ENCODE measurements at places on chromosomes 3 and 15.

DNA sequence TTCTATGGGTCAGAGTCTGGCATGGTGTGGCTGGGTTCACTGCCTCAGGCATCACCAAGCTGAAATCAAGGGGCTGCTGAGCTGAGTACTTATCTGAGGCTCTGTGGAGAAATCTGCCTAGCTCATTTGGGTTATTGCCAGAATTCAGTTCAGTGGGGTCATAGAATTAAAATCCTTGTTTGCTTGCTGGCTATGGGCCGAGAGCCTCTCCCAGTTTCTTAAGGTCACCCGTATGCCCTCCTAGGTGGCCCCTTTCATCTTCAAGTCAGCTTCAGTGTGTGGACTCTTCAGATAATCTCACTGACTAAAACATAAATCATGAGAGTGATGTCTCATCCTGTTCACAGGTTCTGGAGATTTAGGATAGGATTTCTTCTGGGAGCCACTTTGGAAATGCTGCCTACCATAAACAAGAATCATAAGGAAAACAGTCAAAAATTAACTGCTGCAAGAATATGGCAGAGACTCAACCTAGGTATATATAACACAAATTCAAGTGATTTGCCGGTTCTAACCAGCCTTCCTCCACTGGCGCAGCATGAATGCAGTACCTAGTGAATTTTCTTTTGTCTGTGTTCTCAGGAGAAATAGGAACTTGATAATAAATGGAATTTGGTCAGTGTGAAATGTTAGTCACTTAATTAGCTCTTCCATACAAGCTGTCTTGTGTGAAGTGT, 5.3 kb downstream of the CP start:
- H3K4me3 ChIP-seq: no peak overlapping the region
- DNase-seq: no peak
- no peaks in the 10 kb centered on the region for H3K4me1 ChIP-seq
- no peak overlapping the region for H3K27ac ChIP-seq

DNA sequence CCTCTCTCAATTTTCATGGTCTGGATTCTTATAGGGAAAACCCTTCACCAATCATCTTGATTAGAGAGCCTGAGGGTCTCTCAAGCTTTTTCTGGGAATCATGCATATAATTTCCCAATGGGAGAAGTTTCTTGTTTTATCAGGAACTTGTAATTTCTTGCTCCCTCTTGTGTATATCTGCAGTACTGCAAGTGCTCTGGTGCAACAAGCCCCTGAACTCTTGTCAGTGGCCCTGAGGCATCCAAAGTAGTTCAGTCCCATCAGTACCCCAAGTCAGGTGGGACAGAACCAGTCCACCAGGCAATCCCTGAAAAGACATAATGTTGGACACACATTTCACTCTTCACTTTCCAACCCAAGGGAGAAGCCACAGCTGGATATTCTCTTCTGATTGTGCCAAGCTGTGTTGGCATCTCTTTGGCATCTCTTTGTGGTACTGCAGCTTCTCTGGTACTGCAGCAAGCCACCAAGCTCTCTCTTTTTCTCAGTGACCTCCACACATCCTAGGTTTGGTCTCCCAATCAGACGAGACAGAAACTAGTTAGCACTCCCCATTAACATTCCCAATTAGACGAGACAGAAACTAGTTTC, 214.5 kb downstream of the ZIC4 start:
- H3K27ac ChIP-seq: no peak overlapping the region
- no peaks in the 10 kb centered on the region for H3K4me1 ChIP-seq
- H3K4me3 ChIP-seq: no peak overlapping the region
- no peaks in the 10 kb centered on the region for H3K36me3 ChIP-seq

GRCh38 chr15:99142562-99142961, 37.7 kb downstream of the SYNM start:
- no peaks in the 10 kb centered on the region for H3K36me3 ChIP-seq
- peaks cover 4% of the 10 kb centered on the region for H3K27me3 ChIP-seq
- no peak for DNase-seq
- H3K4me1 ChIP-seq: no peaks in the 10 kb centered on the region
- no peak overlapping the region for H3K27ac ChIP-seq
- H3K4me3 ChIP-seq: no peak overlapping the region

- H3K4me3 ChIP-seq: no peak overlapping the region
- no peak for DNase-seq
- peaks cover 2% of the 10 kb centered on the region for H3K36me3 ChIP-seq
- H3K27me3 ChIP-seq: peaks cover 5% of the 10 kb centered on the region
- H3K27ac ChIP-seq: no peak overlapping the region
These were observed 136.5 kb downstream of the CHSY1 start for GRCh38 chr15:101115393-101115785.

DNA sequence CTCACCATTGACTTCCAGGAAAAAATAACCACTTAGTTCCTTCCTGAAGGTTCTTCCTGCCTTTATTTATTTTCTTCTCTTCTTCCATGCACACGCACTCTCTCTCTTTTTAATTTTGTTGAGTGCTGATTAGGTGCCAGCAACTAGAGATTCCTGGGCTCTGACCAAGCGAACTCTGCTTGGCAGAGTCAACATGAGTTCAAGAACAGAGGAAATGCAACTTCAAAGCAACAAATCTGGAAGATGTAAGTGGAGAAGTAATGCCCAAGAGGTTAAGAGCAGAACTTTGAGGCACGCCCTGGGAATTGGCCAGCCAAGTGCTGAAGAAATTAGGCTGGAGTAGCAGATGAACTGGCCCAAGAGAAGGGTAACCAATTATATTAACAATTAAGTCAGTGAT, 8.5 kb downstream of the ERC2 start:
- H3K4me1 ChIP-seq: no peaks in the 10 kb centered on the region
- H3K36me3 ChIP-seq: no peaks in the 10 kb centered on the region
- no peak for DNase-seq

DNA sequence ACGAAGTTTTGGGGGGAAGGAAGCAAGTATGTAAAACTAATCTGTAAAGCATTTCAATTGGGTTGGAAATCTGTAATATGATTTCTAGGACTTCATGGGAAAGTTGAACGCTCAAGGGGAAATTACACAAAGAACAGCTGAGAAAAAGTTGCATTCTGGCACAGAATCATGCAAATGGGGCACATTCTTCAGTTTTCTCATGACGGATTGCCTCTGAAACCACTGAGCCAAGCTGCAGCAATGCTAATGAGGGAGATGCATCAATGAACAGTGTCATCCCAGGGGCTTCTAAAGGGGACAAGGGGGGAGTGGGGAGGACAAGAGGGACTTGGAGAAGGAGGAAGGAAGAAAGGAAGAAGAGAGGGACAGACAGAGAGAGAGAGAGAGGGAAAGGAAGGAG, 291.4 kb upstream of the ATP11B start:
- H3K4me3 ChIP-seq: no peak overlapping the region
- no peaks in the 10 kb centered on the region for H3K36me3 ChIP-seq
- no peak overlapping the region for H3K27ac ChIP-seq
- no peak for DNase-seq

Measured in T-helper 17 cell (primary cell).